ENCODE measurements at places on chromosomes 12 and 14.

GRCh38 chr12:25352083-25352918, 101.6 kb upstream of the KRAS start:
- no peak for DNase-seq

- no peak for DNase-seq
Measured at GRCh38 chr12:122064025-122064777, 14.4 kb upstream of the MLXIP start.

GRCh38 chr12:67609226-67609870, 39.2 kb upstream of the DYRK2 start:
- no peak for DNase-seq

DNA sequence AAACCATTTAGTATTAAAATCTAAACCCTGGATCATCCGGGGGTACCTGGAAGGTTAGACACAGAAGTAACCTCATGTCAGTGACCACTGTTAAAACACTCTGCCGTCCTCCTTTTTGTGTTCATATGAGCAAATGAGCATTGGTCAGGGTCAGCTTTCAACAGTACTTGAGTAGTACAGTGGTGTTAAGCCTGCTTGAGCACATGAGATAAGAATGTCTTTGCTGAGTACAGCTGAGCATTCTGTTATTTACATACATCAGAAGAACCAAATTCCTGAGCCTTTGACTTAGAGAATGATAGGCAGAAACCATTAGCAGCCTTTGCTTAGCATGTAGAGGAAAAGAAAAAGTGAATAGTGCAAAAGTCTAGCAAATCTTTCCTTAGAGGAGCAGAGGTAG, 38.6 kb upstream of the LRTM2 start:
- DNase-seq, result no peak

DNA sequence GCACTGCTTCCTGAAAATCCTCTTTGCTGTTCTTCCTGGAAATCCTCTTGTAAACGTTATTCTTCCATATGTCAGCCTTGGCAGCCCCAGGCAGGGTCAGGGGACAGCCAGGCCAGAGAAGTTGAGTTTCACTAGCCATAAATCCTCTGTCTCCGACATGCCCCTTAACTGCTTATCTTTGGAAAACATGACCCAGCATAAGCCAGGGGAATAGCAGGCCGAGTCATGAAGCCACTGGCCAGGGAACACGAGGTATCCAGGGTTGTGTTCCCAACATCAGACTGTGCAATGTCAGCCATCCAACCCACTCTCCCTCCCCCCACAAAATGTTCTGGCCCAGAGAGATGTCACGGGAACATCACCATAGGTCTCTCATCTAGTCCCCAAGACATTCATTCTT, 453.9 kb downstream of the MED13L start:
- DNase-seq, result no peak

- DNase-seq, result no peak
Measured at GRCh38 chr12:95548539-95549391, 2.5 kb downstream of the USP44 start.

DNA sequence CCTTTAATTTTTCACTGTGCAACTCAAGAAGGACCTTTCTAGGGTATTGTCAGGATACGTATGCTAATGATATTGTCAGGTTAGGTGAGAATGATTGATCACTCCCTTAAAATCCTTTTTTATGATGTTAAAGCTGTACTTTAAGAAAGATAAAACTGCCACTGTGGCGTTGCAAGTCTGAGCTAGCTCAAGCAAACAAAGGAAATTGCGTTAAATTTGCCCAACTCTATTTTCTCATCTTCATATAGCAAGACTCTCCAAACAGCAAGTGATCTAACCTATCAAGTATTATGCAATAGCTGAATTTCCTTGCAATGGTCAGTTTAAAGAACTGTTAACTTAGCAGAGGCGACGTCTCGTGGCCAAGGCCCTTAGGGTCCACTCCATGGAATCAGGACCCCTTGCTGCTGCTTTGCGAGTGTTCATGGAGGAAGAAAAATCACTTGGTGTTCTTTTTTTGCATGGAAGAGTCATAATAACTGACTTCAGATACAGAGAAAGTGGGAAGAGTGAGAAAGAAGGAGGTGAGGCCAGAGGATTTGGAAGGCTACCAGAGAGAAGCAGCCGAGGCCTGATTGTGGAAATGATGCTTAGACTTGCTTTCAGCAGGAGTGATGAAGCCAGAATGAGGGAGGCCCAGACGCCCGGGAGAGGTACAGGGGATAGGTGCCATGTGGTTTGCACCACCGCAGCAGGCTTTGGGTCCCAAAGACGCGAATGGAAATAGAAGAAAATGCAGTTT, 2.5 kb downstream of the TRAF3 start:
- no peak for DNase-seq

- no peak for DNase-seq
Measured at GRCh38 chr14:24679248-24679961, 45.4 kb upstream of the GZMB start.

DNA sequence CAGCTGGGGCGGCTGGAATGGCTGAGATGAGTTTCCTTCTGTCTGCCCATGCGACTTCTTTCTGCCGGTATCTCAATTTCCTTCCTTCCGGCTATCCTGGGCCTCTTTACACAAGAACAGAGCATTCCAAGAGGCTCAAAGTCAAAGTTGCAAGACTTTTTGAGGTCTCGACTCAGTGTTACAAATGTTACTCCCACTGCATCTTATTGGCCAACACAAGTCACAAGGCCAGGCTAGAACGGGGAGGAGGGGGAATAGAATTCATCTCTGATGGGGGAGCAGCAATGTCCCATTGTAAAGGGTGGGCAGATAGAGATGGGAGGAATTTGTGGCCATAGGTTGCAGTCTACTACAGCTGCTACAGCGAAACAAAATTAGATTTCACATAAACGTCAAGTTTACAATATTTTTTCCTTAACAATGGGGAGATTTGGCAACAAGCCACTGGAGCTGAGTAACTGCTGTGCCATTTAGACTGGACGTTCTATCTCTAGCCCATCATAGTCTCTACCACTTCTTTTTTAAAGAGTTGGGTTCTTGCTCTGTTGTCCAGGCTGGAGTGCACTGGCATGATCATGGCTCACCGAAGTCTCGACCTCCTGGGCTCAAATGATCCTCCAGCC, 9.5 kb upstream of the NYNRIN start:
- no peak for DNase-seq

- no peak for DNase-seq
Measured at GRCh38 chr14:98477935-98478334, 794.1 kb downstream of the BCL11B start.
